ENCODE measurements at places on chromosomes 12 and 14.

- no peak for DNase-seq
Measured at GRCh38 chr14:65413739-65414045, 1.2 kb downstream of the FUT8 start.

GRCh38 chr14:91946622-91947474, 646 bp downstream of the FBLN5 start:
- DNase-seq, result peak; percentile 34

- no peak for DNase-seq
Measured at GRCh38 chr12:108432423-108433121, 82.5 kb upstream of the FICD start.

GRCh38 chr14:104390221-104390931, 189.2 kb upstream of the C14orf180 start:
- DNase-seq, result no peak

DNA sequence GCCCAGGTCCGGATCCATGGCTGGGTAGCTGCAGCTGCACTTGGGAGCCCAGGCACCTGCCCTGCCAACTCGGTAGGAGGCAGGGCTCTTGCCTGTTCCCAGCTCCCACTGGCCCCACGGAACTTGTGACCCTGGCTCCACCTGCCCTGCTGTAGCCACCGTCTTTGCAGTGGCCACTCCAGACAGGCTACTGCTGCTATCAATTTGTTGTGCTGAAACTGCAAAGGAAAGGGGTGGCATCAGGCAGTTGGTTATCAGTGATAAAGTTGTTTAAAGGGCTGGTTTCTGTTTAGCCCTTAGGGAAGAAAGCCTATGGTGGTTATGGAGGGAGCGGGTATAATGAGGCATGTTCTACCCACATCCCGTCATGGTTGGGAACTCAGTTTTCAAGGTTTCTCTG, 32.1 kb upstream of the ARID2 start:
- no peak for DNase-seq

- no peak for DNase-seq
Measured at GRCh38 chr12:46839964-46840363, 14.2 kb upstream of the SLC38A4 start.

Measured in fibroblast of gingiva (primary cell).